Hematopoietic multipotent progenitor cell treated with erythropoietin and hydrocortisone succinate and interleukin-3 and kit ligand, for 15 days (in vitro differentiated cells): ENCODE measurements at places on chromosomes 13 and 19.

DNA sequence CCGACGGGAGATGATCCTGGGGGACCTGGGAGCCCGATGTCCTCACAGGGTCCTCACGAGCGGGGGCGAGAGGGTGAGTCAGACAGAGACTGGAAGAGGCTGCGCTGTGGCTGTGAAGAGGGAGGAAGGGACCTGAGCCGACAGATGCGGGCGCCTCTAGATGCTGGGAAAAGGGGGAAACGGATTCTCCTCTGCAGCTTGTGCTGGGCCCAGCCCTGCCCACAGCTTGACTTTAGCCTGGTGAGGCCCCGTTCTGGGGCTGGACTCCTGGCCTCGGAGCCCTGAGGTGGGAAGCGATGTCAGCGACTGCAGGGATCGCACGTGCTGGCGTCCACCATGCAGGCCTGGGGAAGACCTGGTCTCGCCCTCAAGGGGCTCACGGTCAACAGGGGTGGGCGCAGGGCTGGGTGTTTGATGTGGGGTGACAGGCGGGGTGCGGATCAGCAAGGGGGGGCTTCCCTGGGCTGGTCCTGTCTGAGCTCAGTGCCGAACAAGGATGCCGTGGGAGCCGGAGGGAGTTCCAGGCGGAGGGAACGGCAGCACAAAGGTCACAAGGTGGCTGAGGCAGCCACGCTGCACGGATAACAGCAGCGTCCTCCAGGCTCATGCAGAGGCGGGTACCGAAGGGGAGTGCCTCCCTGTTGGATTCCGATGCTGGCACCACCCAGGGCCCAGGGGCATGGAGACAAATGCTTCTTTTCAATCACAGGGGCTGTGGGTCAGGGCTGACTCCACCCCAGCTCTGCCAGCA is 31.8 kb downstream of the PIP5K1C start:
- DNase-seq, result no peak

DNA sequence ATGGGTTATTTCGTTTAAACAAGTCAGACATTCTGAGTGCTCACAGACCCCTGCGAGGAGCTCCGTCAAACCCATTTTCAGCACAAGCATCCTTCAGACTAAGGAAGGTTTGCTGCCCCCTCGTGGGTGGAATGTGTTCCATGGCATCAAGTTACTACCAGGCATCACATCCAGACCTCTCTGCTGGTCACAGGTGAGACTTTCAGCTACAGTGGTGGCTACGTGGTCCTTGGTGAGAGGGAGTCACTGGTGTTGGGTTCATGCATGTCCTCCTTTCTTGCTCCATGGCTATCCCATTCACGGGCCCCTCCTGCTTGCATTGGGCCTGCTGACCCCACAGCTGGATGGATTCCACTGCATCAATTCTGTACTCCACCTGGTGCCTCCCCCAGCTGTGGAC is 9.1 kb upstream of the LILRB5 start:
- DNase-seq, result peak; percentile 42

DNA sequence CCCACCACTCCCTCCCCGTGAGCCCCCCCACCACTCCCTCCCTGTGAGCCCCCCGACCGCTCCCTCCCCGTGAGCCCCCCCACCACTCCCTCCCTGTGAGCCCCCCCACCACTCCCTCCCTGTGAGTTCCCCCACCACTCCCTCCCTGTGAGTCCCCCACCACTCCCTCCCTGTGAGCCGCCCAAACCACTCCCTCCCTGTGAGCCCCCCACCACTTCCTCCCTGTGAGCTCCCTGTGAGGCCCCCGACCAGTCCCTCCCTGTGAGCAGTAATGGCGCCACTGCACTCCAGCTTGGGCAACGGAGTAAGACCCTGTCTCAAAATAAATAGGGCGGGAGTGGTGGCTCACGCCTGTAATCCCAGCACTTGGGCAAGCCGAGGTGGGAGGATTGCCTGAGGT is 9.9 kb downstream of the ABCA7 start:
- DNase-seq, result no peak

GRCh38 chr13:75986818-75987217 is 350.7 kb downstream of the LMO7 start:
- DNase-seq, result no peak

GRCh38 chr19:46221981-46222610 is 7.4 kb upstream of the IGFL1 start:
- no peak for DNase-seq

DNA sequence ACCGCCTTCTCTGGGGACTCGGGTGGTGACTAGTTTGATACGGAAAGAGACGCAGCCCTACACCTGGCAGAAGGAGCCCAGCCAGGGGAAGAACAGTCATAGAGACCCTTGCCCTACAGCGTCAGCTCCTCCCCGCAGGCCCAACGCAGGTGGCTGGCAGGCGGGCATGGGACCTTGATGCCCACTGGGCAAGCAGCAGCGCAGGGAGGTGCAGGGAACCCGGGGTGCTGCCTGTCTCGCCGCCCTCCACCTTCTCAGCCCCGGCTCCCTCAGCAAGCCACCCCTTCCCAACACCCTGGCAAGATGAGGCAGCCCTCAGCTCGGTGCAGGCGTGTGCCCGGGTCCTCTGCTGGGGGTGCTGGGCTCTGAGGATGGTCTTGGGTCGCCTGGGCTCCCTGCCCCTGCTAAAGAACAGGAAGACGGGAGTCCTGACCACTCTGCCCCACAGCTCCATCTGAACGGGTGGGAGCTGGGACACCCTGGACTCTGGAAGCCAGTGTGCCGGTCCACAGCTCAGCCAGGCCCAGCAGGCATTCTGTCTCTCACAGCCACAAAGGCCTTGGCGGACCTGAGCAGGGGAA is 9.0 kb downstream of the MIER2 start:
- no peak for DNase-seq

GRCh38 chr19:37718304-37718703 is 1.3 kb downstream of the ZNF607 start:
- no peak for DNase-seq

DNA sequence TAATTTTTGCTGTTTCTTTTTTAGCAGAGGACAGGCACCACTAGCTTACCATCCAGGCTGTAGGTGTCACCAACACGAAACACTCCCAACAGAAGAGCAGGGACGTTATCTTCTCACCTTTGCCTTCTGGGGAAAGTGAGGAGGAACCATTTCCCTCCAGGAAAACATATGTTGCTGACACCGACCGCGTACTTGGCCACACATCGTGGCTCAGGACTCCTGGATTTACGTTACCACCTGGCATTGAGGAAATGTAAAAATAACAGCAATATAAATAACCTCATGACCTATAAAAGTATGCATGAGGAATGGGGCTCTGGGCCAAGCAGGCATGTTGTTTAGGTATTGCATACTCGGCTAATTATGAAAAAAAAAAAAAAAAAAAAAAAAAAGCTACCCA is 525.1 kb downstream of the MYO16 start:
- no peak for DNase-seq

- DNase-seq, result no peak
Observed at GRCh38 chr13:45063261-45063860, 56.9 kb upstream of the GTF2F2 start.

GRCh38 chr19:8030960-8031359 is 21.6 kb upstream of the CCL25 start:
- DNase-seq, result no peak

- no peak for DNase-seq
Observed at GRCh38 chr19:15516363-15516762, 8.0 kb downstream of the CYP4F22 start.

- no peak for DNase-seq
Observed at GRCh38 chr19:41928754-41929535, 696 bp upstream of the ERFL start.

DNA sequence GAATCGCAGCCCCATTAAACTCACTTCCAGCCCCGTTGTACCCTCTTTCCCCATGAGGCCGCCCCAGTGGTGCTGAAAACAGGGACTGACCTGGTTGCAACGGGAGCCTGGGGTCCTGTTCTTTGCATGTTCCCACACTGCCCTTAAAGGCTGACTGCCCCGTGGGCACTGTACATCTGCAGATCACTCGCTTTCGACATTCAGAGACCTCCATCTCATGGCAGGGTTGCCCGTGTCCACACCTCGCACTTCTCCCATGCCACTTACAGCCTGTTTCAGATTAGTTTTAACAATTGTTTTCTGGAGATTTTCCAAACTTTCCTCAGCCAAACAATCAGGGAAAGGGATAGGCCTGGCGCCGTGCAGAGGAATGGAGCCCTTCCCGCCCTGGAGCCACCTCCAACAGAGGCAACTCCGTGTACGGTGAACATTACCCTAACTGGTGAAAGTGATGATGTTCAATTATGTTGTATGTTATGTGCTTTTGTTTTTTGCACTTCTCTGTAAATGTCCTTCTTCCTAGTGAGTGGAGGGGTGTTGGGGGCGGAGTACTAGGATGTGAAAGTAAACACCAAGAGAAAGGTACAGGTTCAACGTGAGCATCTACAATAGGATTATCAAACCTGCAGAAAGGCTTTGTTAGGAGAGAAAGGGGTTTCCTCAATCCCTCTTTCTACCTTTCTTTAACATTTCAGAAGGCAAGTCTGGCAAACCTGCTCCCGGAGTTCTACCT is 262.8 kb downstream of the FOXO1 start:
- no peak for DNase-seq

GRCh38 chr13:114053026-114053425 is 79.2 kb upstream of the C13orf46 start:
- DNase-seq, result no peak

- DNase-seq, result peak; percentile 91
Observed at GRCh38 chr19:46299004-46299509, 2.2 kb downstream of the HIF3A start.

DNA sequence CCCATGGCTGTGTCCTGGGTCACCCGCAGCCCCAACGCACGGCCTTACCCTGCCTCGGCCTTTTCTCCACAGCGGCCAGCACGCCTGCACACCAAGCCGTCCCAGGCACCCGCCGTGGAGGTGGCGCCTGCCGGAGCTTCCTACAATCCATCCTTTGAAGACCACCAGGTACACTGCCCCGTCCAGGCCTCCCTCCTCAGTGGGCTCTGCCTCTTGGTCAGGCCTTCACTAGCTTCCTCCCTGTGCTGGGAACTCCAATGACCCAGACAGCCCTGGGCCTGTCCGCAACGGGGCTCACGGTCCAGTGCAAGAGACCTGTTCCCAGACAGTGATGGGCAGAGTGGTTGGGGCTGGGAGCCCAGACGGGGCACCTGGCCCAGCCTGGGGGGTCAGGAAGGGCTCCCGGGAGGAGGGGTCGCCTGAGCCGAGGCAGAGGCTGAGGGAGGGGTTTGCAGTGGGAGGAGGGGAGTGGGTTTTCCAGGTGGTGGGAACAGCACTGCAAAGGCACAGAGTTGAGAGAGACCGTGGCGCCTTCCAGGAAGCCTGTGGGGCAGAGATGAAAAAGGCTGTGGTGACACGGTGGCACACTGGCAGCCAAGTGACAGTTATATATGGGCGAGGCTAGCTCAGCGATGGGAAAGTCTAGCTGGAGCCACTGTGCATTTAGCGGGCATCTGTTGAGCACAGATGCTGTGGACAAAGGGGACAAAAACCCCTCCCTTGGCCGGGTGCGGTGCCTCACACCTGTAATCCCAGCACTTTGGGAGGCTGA is 7.3 kb downstream of the NOP53 start:
- DNase-seq, result no peak

DNA sequence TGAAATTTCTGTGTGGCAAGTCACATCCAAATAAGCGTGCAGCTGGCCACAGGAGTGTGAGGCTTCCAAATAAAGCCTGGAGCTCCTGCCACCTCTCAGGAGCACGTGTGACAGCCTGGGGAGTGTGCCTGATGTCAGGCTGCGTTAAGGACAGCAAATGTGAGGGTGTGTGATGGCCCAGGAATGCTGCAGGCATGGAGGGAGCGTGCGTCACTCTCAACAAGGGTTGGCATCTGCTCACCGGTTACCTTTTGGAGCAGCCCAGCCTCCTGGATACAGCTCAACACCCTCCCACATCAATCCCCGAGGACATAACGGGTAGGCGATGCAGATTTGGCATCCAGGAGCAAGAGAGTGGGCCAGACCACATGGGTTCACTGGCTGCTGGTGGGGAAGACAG is 19.0 kb downstream of the NUMBL start:
- no peak for DNase-seq

GRCh38 chr13:95723438-95723837 is 46.5 kb downstream of the DNAJC3 start:
- no peak for DNase-seq

DNA sequence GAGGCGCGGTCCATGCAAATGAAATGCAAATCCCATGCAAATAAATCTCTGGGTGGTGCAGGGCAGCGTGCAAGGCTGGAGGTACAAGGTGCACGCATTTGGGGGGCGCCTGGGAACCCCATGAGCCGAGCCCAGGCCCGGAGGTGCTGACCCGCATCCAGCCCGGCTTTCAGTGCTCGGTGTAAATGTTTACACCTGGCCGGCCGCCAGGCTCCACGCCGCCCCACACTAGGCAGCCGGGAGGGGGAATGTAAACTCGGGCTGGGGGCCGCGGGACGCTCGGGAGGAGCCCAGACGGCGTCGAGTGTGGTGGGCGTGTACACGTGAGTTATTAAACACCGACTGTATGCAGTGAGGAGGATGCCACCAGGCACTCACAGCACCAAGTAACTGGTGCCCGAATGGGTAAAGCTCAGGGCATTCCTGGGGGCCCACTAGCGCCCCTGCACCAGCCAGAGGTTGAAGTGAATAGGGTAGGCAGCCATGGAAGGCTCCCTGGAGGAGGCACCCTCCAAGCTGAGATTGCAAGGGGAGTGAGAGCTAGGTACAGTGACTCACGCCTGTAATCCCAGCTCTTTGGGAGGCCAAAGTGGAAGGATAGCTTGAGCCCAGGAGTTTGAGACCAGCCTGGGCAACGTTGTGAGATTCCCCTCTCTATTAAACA is 17.2 kb downstream of the FUT6 start:
- DNase-seq, result no peak

- DNase-seq, result no peak
Observed at GRCh38 chr19:48290401-48290770, 20.5 kb downstream of the ZNF114 start.

- no peak for DNase-seq
Observed at GRCh38 chr19:50025794-50026549, at the start of gene ZNF473. TSS of gene ZNF473 (plus strand) at chr19:50026005. CDS start at chr19:50031083, 5,078 bp downstream.

- DNase-seq, result no peak
Observed at GRCh38 chr13:99313501-99313900, 6.3 kb upstream of the GPR183 start.

- no peak for DNase-seq
Observed at GRCh38 chr19:19492026-19492610, 23.2 kb downstream of the TSSK6 start.

- DNase-seq, result no peak
Observed at GRCh38 chr19:36049080-36049698, 4.9 kb downstream of the THAP8 start.
